ENCODE measurements at places on chromosomes 3 and 15.

DNA sequence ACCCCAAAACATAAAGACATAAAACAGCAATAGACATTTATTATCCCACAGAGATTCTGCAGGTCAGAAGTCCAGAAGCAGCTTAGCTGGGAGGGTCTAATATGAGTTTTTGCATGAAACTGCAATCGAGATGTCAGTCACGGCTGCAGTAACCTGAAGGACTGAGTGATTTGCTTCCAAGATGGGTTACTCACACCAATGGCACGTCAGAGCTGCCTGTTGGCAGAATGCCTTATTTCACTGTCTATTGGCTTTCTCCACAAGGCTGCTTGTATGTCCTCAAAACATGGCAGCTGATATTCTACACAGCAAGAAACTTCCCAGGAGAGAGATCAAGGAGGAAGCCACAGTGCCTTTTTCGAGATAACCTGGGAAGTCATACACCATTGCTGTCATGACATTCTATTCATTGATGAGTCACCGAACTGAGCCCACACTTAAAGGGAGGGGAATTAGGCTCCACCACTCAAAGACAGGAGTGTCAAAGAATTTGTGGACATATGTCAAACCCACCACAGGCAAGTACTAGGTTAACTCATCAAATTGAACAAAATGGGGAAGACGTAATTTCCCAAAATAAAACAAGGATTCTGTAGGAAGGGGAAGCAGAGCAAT, 122.2 kb downstream of the SYNPR start:
- peak; percentile 86 for DNase-seq

DNA sequence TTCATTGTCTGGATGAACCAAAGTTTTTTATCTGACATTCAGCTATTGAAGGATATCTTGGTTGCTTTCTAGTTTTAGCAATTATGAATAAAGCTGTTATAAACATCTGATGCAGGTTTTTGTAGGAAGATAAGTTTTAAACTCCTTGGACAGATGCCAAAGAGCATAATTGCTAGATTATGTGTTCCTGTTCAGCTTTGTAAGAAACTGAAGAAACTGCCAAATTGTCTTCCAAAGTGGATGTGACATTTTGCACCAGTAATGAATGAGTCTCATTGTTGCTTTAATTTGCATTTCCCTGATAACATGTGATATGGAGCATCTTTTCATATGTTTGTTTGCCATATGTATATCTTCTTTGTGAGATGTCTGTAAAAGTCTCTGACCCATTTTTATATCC, 239.9 kb upstream of the TTC14 start:
- DNase-seq = no peak

- DNase-seq = peak; percentile 18
These were observed 891 bp downstream of the NXPE3 start for GRCh38 chr3:101779822-101780381.

DNA sequence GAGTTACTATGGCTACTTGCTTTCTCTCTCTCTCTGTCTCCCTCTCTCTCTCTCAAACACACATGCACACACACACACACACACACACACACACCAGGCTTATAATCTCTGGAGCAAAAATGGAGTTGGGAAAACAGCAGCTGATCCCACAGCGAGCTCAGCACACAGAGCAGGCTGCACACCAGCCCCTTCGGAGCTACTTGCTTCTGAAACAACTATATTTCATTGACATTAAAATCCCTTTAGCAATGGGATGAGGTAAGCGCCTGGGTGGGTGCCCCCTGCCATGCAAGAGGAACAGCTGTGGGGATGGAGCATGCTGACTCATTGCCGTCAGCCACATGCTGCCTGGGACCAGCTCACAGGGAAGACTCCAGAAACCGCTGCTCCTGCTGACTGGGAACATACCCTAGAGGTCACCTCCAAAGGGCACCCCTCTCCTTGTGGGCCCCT, 45.7 kb downstream of the B3GNT5 start:
- DNase-seq = peak; percentile 93

DNA sequence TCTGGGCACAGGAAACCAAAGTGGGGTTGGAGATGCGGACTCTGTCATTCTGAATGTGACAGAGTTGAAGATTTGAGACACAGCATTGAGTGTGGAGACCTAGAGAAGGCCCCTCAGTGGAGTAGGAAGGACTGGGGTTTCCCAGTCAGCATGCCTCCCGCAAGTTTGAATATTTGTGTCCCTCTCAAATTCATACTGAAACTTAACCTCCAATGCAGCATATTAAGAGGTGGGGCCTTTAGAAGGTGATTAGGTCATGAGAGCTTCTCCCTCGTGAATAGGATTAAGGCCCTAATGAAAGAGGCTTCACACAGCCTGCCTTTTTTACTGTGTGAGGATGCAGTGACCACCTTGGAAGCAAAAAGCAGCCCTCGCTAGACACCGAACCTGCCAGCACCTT, 8.0 kb downstream of the HDDC3 start:
- no peak for DNase-seq

GRCh38 chr3:42394579-42395288, 15.7 kb downstream of the LYZL4 start:
- DNase-seq = no peak

GRCh38 chr15:98997755-98998154, 9.8 kb downstream of the PGPEP1L start:
- DNase-seq = no peak

GRCh38 chr15:42604894-42605744, 29.7 kb downstream of the STARD9 start:
- DNase-seq = no peak

- DNase-seq = no peak
These were observed 32.7 kb downstream of the GLDN start for GRCh38 chr15:51374131-51374530.

GRCh38 chr3:80391573-80391972, 623.8 kb upstream of the ROBO1 start:
- DNase-seq = no peak

DNA sequence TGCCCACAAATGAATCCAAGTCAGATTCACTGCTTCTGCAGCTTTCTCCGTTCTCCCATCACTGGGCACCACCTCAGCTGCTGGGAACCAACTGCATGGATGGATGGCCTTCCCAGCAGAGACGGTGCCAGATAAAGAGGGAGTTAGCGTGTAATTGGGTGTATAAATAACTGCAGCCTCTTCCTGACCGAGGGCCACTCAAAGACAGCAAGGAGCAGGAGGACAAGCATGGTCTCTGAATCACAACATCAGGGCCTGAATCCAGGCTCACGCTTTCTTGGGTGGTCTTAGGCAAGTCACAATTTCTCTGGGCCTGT, 31.7 kb downstream of the TSPAN3 start:
- no peak for DNase-seq

DNA sequence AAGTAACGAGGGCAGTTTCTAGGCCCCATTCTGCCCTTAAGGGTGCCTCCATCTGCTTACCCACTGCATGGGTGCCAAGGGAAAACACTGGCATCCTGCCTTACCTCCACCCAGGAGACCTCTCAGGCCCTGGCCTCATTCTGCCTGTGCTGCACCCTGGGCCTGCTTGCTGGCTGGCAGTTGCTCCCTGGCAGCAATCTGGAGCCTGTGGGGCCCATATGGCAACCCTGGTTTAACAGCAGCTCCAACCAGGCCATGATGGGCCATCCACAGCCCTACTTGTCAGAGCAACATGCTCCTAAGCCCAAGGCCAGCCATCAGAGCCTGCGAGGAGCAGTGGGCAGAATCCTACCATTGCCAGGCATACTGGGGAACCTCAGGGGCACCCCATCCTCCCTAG, 3.7 kb downstream of the C3orf18 start:
- DNase-seq = no peak

- no peak for DNase-seq
These were observed 86.2 kb downstream of the MITF start for GRCh38 chr3:69825446-69825845.

GRCh38 chr15:57133127-57133968, 214.9 kb downstream of the TCF12 start:
- DNase-seq = peak; percentile 69

DNA sequence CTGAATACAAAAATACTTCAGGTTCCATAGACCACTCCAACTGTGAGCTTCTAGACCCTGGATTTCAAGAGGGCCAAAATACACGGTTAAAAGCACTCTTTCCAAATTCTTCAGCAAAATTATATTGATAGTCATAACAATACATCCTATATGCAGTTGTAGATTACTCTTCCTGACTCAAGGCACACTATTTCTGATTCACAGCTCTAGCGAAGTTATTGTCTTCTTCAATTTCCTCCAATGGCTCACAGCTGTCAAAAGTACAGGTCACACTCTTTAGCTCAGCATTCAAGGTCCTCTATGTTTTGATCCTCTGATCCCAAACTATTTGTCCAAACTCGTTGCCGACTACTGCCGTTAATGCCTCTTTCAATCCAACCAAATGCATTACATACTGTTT, 13.5 kb upstream of the CCDC80 start:
- no peak for DNase-seq

DNA sequence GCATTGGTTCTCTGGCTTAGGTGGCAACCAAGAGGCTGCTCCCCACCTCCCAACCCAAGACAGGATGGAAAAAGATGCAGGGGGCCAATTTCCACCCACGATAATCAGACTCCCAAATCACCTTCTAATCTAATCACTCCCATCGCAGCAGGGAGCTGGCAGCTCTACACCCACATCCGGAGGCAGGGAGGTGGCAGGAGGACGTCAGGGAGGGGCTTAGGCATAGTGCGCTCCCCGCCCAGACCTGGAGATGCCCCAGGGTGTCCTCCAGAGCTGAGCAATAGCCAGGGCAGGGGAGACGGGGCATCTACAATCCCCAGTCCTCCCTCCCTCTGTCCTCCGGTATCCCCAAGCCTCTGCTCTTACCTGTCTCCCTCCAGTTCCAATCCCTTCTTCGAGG, 70.5 kb upstream of the SEC13 start:
- no peak for DNase-seq

DNA sequence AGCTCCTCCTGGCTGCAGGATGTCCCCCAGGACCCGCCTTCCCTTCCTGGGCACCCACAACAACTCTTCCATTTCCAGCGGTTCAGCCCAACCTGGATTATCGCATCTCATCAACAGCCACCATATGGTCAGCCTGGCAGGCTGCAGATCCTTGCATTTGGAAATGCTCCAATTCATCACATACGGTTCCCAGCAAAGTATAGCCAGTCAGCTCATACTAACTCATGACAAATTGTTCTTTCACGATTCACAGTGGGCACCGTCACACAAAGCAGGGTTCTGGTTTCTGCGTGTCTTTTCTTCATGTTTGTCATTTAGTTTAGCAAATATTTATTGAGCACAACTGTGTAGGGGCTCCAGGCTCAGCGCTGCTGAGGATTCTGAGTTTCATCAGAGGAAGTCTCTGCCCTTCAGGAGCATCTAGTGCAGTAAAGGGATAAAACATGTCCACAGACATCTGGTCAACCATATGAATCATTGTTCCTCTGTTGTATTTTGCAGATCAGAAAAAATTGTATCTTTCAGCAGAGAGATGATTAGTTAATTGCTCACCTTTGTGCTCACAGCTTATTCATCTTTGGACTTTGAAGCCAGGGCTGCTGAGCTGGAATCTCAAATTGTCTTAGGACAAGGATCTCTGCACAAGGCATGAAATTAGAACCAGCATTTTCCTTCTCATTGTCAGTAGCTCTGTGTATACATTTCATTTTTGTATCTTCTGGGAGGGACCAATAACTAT, 125.1 kb downstream of the GABRG3 start:
- DNase-seq = no peak

DNA sequence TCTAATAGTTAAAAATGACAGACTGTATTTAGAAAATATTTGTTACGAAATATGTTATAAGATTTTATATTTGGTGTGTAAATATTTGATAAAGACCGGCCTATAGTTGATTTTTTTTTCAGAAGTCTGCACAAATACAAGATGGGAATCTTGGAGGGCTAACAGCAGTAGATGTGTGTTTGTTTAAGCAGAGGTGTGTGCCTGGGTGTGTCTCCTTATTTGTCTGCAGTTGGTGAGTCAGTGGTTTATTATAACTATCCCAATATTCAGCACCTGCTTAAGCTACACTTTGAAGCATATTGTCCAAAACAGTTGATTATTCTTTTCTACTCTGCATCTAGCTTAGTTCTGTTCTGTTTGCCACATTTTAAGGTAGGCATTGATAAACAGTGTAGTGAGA, 12.4 kb downstream of the GLCE start:
- DNase-seq = no peak

DNA sequence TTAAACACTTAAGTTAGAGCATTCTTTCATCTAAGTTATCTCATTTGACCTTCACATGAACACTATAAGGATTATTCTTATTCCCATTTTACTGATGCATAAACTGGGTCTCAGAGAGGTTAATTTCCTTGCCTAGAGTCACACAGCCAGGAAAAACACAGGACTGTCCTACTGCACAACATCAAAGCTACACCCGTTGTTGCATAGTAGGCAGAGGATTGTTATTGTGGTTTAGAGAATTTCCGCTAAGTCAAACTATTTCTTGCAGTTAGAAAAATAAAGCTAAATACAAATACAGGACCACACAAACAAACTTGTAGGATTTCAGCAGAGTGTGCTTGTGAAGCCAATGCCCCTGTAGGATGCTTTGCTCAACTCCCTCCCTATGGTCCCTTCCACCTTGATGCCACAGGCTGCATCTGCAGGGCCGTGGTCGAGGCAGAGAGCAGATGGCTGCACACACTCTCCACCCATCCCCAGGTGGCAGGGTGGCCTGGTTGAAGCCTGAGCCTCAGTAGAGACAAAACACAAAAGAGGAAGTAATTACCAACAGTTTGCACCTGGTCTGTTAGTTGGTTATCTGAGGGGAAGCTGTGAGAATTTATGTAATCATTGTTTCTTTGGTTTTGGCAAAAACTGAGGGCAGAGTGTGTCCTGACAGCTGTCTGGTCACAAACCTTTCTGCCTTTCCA, 41.1 kb upstream of the SKOR1 start:
- DNase-seq = no peak

- DNase-seq = no peak
These were observed 13.2 kb downstream of the CYP19A1 start for GRCh38 chr15:51325167-51325566.
